Hypothalamus (tissue), 51 donors: ENCODE measurements at places on chromosomes 3 and 15.

DNA sequence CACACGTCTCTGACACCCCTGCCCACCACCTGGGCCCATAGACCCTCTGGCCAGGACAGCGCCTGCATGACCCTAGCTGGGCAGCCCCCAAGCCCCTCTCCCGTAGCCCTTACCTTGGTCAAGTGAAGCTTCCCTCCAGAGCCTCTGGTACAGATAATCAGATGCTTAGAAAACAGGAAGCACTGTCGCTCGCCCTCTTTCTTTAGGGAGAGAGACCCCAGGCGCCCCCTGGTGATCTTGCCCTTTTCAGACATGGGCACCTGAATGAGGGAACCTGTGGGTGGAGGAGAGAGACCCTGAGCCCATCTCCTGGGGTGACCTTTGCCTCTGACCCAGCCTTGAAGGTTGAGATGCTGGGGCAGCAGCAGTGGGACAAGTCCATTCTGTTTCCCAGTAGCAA lies 65.4 kb downstream of the RASGRF1 start:
- DNase-seq = no peak

- DNase-seq = no peak
These were observed 44.2 kb upstream of the GNB4 start for GRCh38 chr3:179495483-179495882.

DNA sequence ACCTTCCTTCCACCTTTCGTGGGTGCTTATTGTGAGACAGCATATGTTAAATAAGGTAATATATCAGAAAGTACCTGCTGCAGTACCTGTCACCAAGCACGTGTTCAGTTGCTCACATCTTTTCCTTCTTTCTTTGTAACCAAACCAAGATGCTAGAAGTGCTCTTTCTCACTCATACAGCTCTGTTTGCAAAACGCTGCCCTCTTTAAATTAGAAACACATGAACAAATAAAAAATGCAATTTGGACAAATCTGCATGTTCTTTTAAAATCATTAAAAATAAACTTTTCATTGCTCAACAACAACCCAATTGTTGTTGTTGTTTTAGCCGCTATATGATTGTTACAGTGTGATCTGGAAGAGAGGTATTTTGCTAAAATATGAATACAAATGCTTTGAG lies 193.5 kb upstream of the ZBTB20 start:
- no peak for DNase-seq

GRCh38 chr15:69583626-69584025 lies 131.0 kb downstream of the RPLP1 start:
- DNase-seq = no peak

DNA sequence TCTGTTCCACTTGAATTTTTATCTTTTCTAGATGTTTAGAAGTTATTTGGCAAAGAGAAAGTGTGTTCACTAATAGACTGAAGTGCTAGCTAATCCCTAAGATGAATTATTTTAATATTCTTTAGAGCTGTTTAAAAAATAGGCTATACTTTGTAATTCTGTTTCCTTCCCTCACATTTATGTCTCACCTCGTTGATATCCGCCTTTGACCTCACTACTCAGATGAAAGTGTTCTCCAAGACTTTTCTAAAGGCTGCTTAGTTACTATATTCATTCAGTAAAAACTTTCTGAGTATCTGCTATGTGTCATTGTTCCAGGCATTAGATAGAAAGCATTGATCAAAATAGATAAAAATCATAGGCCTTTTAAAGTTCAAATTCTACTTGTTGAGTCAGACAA lies 38.3 kb downstream of the HMG20A start:
- no peak for DNase-seq

DNA sequence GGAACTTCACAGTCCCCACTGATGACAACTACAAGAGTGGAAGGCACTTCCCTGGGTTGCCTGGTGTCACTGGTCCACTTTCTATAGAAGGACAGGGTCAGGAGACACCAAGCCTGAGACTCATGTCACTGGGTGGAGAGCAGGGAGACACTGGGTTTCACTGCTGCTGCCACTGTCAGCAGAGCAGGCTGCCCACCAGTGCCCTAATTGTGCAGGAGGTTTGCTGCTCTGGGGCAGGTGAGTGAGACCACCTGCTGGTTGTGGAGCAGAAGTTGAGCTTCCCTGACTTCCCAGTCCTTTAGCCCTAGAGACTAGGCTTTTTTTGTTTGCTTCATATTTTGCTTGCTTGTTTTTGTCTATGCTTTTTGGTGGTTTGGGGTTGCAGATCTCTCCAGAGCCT lies 528.4 kb upstream of the RGMA start:
- no peak for DNase-seq

DNA sequence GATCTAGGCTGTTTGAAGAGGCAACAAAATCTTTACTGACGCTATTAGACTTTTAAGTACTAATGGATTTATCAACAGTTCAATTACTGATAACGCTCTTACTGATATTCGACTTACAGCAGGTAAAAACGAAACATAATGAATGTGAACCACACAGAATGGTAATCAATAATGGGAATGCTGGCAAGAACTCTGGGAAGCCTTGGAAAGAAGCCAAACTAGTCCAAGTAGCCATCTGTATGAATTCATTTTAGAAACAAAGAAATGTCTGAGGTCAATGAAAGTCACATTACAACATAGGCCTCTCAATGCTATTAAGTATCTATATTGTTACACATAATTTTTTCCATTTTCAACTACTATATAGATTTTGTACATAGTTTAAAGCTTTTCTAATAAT lies 130.0 kb downstream of the DMXL2 start:
- DNase-seq = no peak

GRCh38 chr3:43699864-43700263 lies 9.1 kb downstream of the ABHD5 start:
- no peak for DNase-seq

DNA sequence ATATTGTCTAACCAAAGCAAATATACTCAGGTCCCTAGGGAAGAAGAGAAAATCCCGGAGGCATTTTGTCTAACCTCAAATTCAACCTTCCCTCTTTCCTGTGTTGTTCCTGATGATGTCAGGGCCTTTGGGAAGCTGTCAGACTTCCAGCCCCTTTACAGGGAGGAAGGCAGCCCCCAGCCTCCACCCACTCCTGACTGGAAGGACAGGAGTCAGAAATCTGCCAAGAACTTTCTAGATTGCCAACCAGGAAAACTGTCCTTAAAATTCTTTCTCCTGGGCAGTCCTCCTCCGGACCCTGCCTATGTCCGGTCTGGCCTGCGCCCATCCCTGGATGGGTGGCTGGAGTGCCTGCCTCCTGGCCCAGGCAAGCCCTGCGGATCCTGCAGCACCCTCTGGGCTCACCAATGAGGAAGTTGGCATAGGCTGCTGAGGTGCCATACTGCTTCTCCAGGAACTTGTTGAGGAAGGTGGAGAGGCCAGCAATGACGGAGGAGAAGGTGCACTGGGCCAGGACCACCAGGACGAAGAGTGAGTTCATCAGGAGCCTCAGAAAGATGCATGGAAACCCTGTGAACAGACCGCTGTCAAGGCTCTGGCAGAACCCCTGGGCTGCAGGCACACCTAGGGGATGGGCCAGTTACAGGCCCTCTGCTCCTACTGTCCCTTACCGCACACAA lies 52.6 kb upstream of the RAB6B start:
- DNase-seq = no peak

GRCh38 chr15:42914728-42915497 lies 5.7 kb downstream of the TTBK2 start:
- DNase-seq = no peak

GRCh38 chr15:46383978-46384377 lies 749.1 kb downstream of the SQOR start:
- DNase-seq = no peak

DNA sequence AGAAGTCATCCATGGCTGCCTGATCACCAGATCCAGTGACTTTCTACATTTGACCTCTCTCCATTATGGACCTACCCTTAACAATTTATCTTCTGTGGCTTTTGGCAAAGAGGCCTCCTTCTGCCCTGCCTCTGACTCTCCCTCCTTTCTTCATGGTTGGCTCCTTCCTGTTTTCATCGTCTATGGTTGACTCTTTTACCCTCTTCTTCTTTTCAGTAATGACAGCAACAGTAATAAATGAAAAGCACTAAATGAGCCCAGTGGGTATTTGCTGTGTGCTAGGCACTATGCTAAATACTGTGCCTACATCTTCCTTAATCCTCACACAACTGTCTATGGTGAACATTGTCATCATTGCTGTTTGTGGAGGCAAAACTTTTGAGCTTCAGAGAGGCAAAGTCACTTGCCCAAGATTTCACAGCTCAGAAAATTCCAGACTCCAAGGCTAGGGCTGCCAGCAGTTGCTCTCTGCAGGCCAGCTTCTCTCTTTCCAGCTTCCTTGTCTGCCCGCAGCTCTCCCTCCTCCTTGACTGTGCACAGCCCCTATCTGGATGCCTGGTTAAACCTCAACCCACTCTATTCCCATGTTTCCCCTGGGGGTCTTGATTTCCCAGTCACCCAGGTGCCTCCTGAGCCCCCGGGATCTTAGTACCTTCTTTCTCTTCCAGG lies 24.6 kb downstream of the ITPR1 start:
- no peak for DNase-seq

DNA sequence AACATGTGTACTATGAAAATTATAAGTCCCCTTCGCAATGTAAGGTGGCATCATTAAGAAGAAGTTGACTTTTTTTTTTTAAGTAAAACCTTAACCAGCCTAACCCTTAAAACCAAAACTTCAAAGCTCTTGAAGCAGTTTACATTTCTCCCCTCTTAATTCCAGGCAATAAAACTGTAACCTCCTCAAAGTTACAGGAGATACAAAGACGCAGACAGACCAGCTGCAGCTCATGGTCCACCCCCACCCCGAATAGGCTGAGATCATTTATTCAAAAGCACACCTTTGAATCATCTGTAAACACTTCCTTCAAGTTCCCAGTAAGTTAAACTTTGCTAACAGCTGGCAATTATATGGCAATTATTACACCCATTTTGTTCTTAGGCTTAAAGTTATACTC lies 414.5 kb downstream of the ERC2 start:
- no peak for DNase-seq

DNA sequence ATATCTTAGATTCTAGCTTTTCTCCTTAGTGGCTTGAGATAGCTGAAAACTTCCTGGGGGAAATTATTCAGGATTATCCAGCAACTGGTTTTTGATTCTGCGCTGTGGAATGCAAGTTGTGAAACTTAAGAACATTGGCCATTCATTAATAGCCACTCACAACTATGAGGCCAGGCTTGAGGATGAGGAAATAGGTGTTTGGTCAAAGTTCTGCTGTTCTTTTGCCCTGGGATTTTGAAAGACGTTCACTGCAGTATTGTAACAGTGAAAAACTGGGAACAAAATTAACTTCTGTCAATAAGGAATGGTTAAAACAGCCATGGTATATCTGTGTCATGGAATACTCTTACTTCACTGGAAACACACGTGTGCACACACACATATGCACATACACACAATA lies 44.1 kb downstream of the CTXND1 start:
- no peak for DNase-seq

DNA sequence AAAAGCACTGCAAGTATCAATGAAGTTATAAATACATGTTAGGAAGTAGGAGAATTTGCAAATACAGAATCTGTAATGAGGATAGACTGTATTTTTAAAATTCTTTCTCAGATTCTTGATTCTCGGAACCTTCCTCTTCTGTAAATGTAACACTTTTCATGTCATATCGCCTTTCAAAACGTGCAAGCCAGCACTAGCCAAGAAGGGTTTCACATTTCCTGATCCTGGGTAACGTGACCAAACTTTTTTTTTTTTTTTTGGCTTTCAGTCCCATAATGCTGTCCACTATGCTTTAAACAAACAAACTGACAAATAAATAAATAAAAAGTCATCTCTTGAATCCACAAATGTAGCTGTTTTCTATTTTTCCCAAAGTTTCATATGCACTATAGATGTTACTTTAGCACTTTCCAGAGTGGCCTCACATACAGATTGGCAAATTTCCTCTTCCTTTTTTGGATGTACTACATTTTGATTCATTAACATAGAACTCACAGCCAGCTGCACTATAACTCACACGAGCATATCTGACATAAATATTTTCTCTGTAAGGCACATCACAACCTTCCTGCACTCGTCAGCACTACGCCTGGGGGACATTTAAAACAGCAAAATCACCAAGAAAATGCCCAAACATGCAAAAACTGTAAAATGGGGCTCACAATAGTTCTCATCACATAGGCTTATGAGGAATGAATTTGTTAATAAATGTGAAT lies 208.1 kb downstream of the OSBPL10 start:
- DNase-seq = no peak
